ENCODE measurements at places on chromosomes 11 and 22. TPM values are rescaled to one million over a fixed set of nuclear protein-coding genes. Genes with fewer than 3 reads are reported as not detected.

The TRIM51 gene
- not detected for total RNA-seq

The ALX4 gene
- not detected for total RNA-seq

The ASRGL1 gene
- 0.65 TPM for total RNA-seq

The MADD gene
- 23.4 TPM for total RNA-seq

The AASDHPPT gene
- total RNA-seq: 55.3 TPM

The DTX4 gene
- 4.2 TPM for total RNA-seq

Measured in MCF 10A (cell line).